ENCODE measurements at places on chromosomes 1 and 21. TPM values are rescaled to one million over a fixed set of nuclear protein-coding genes. Genes with fewer than 3 reads are reported as not detected.

Gene GJA9
- not detected for total RNA-seq

- no peak for DNase-seq
Measured at GRCh38 chr1:215963621-215964020, 396.5 kb downstream of the KCTD3 start.

Gene RBM11
- not detected for total RNA-seq

- peak; percentile 57 for DNase-seq
Measured at GRCh38 chr1:41381692-41382479, 20.7 kb downstream of the FOXO6 start.

GRCh38 chr1:25530186-25531081 is 13.0 kb upstream of the LDLRAP1 start:
- DNase-seq: no peak

DNA sequence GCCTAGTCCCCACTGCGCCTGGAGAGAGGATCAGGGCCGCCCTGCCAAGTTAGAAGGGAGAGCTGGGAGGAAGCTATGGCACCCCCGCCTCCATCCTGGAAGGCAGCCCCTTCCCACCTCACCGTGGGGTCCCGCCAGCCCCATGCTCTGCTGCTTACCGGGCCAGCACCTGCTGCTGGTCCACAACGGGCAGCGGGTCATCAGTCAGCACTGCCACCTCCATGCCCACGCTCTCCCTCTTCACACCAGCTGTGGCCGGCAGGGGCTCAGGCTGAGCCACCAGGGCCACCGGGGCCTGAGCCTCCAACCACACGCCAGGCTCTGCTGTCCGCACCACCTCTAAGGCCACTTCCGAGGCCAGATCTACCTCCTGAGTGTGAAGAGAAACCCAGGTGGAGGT is 23.5 kb upstream of the DDOST start:
- DNase-seq: peak; percentile 61

GRCh38 chr1:171142416-171143385 is 42.4 kb upstream of the FMO2 start:
- DNase-seq: no peak

Gene MIER1
- total RNA-seq: 15.3 TPM

GRCh38 chr1:18947570-18947969 is 8.9 kb downstream of the IFFO2 start:
- DNase-seq: no peak

- DNase-seq: no peak
Measured at GRCh38 chr1:222916100-222916499, 101.3 kb downstream of the DISP1 start.

DNA sequence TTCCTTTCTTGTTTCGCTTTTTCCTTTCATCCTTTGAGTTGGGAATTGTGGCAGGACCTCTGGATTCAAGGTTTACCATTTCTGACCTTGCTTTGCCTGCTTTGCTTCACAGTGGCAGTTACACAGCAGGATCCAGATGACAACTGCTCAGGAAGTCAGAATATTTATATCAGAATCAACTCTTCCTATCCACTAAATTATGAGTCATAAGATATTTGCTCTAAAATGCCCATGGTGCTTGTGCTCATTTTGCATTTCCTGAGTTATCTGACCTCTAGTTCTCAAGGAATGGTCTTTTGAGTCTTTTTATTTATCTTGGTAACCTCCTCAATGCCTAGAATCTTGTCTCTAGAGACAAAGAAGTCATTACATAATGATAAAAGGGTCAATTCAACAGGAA is 290.8 kb downstream of the LRRC7 start:
- DNase-seq: peak; percentile 65

Gene DMBX1
- not detected for total RNA-seq

Gene SPRR1B
- not detected for total RNA-seq

DNA sequence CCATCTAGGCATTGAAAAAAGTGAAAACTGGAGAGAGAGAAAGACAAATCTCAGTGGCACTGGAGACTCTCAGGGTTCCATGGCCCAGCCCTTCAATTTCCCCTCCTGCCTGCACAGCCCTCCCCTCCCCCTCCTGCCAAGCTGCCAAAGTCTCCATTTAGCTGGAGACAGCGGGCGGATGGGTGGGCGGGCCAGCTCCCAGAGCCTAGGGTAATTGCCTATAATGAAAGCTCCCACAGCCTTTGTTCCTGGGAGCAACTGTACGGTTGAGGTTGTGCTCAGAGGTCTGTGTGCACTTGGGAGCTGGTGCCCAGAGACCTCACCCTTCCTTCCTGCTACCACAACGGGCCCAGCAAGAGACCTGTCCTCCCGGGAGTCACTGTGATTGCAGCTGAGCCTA is 89.6 kb downstream of the NAV1 start:
- peak; percentile 25 for DNase-seq

Data from lung microvascular endothelial cell (primary cell).